ENCODE measurements at places on chromosomes 1 and 21. TPM values are rescaled to one million over a fixed set of nuclear protein-coding genes. Genes with fewer than 3 reads are reported as not detected.

DNA sequence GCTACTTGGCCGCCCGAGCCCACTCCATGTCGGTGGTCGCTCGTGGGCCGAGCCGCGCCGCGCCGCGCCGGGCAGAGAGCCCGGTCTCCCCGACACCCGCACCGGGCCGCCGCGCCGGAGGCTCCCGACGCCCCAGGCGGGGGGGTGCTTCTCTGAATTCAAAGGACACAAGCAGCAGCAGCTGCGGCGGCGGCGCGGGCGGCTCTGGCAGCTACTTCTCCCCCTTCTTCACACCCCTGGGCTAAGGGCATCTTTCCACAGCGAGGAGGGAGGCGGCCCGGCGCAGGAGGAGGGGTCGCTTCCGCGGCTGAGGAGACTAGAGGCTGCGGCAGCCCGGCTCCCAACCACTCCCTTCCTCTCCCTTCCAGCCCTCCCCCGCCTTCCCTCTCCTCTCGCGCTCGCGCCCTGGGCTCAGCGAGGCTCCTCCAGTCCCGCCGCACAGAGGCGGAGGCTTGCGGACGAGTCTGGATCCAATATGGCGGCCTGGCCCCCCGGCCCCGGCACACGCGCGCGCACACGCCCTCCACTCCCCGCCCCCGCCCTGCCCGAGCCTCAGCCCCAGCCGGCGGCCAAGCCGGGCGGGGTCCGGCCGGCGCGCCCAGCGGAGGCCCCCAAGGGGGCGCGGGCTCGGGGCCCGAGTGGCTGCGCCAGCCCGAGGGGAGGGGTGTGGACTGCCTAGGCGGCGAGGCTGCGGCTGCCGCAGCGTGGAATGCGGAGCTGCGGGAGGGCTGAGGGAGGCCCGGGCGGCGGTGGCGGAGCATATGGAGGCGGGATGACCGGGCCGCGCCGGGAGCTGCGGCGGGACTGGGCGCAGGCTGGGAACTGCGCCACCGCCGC is at the start of gene CDC42BPA:
Gene CDC42BPA (minus strand): TSS at position 477 of the 837 bp plus-strand sequence. CDS start 1,310 bp downstream, outside the sequence.
- no peak for DNase-seq

C1orf116 gene
- 0.03 TPM for total RNA-seq

GRCh38 chr1:161071886-161072371 is 2.2 kb upstream of the ARHGAP30 start:
- peak; percentile 37 for DNase-seq

DNA sequence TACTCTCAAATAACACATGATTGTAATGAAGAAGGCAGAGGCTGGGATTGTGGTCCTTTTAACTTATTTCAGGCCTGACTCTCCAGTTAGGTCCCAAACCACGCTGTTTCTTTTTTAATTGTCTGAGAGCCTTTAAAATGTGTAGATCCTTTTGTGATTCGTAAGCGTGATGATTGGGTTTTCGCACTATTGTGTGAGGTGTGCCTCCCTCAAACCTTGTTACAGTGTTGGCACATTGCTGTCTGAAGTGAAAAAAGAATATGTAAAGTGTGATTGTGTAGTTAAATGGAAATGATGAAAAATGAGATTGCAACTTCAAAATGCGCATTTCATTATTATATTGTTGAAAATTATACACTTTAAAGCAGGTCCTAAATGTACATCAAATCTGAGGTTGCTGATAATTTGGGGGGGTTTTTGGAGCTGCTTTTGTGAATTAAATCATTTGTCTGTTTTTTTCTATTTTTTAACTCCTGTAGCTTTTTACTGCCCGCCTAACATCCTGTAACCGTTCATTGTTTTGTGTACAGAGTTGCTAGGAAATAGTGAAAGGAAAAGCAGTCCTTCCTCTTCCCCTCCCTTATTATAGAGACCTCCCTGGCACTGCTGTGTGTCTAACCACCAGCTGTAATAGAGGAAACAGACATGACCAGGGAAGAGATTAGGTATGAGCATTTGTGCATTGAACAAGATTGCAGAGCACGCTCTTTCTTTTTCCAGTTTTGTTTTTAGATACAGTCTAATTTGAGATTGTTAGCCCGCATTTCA is 43.3 kb downstream of the IARS2 start:
- no peak for DNase-seq

LAMB3 gene
- 0.38 TPM for total RNA-seq

DNA sequence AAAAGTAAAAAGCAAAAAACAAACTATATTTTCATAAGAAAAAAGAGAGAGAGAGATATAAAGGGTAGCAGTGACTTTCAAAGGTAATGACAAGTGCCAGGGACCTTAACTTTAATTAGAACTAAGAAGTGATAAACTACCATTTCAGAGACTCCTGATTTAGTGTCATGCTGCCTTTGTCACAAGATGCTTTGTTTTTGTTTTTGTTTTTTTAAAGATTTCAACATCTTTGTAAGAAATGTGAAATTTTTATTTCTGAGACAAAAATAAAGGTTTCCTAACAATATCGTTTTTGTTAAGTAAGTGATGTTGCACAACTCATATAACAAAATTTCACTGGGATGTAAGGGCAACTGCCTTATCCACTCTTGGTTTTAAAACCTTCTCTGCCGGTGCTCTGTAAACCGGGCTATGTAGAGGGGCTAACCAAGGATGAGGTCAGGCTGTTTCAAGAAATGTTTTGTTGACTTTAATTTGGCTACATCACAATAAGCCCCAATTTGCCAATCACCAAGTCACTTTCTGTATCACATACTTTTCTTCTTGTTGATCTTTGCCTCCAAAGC is 35.2 kb upstream of the SYT2 start:
- DNase-seq: no peak

- DNase-seq: no peak
Observed at GRCh38 chr1:116492358-116492811, 78.4 kb downstream of the CD58 start.

- no peak for DNase-seq
Observed at GRCh38 chr1:21534674-21535378, 25.6 kb downstream of the ALPL start.

KCNK1 gene
- total RNA-seq: 3.1 TPM

DYRK3 gene
- total RNA-seq: 5.3 TPM

PLEKHG5 gene
- 1.2 TPM for total RNA-seq

MCL1 gene
- 236 TPM for total RNA-seq

DNA sequence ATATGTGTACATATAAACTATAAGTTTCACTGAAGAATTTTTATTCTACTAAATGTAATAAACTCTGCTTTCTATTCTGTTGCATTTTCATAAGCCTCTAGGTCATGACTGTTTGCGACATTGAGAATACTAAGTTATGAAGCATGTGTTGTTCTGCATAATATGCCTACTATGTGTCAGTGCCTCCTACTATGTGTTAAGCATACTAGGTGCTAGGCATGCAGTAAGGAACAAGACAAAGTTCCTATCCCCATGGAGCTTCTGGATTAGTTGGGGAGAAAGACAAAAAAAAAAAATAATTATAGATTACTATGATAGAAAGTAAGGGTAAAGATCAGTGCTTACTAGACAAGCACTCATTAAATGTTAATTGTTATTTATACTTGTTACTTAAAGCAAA is 1.3 kb downstream of the SDCCAG8 start:
- DNase-seq: no peak

DNA sequence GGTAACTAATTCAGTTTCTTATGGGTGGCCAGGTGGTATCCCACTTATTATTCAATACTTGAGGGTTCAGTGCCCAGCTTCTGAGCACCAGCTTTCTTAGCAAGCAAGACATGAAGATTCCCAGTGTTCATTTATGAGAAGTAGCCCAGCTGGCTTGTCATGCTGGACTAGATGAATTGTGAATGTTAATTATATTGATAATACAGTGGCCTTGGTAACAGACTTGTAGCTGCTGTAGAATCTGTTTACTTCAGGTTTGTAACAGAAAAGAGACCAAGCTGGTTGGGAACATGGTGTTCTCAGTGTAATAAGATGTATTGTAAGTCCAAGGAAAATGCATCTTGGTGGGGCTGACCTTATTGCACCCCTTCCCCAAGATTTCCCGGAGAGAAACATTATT is 10.1 kb downstream of the AHCYL1 start:
- no peak for DNase-seq

GRCh38 chr1:164265232-164265631 is 293.8 kb upstream of the PBX1 start:
- no peak for DNase-seq

LCE6A gene
- total RNA-seq: not detected

DNA sequence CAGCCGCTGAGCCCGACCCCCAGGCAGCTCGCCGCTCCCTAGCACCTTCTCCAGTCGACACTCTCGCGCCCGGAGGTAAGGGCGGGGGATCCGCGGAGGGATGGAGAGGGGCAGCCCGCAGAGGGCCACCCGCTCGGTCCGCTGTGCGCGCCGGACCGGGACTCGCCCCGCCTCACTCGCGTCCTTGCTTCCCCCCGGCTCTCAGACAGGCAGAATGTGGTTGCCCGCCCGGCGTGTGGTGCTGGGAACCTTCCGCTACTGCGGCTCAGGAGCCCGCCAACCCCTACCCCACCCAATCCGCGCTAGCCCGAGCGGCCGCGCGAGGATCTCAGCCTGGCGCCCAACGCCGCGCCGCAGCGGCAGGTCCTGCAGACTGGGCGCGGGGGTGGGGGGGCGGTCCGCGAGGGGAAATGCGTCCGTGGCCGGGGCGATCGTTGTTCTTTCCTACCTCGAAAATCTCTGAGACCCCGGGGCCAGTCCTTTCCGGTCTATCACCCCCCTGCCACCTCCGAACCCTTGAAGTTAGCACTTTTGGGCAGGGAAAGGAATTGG is 404 bp downstream of the LRRC8C start:
- DNase-seq: peak; percentile 44

DNA sequence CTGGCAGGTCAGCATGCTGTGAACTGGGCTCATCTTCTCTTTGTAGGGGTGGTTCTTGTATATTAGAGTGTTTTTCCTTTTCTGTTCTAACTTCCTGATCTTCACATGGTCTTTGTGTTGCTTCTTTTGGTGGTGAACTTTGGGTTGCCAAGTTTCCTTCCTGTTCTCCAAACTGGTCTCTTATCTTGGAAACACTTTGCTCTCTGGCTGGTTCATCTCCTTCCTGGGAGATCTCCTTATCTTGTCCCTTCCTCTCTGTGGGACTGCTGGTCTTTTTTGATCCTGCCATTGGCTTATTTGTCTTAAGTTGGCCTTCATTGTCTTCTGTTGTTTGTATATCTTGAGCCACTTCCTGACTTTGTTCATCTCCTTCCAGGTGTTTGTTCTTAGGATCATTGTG is 2.1 kb downstream of the TCHHL1 start:
- DNase-seq: no peak

DNA sequence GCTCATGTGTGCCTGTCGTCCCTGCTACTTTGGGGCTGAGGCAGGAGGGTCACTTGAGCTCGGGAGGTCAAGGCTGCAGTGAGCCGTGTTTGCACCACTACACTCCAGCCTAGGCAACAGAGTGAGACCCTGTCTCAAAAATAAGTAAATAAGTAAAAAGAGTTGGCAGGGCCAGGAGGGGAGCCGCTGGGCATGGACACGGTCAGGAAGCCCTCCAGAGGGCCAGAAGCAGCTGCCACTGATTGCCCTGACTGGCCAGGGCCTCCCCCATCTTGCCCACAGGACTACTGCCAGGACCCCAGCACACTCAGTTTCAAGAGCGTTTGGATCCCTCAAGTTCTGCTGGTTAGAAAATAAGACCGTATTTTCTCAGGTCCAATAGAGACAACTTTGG is 112.2 kb upstream of the IPO9 start:
- DNase-seq: no peak

GRCh38 chr1:216331211-216331610 is 92.0 kb downstream of the USH2A start:
- no peak for DNase-seq

DNA sequence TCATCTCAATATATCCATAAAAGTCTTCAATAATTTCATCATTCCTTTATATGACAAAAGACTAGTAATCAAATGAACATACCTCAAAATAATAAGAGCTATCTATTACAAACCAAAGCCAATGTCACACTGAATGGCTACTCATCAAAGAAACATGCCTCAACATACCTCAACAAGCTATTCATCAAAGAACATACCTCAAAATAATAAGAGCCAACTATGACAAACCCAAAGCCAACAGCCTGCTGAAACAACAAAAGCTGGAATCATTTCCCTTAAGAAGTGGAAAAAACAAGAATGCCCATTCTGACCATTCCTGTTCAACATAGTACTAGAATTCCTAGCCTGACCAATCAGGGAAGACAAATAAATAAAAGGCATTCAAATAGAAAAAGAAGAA is 1373.7 kb downstream of the BRINP3 start:
- no peak for DNase-seq

PLA2G2D gene
- not detected for total RNA-seq

GRCh38 chr21:25691976-25692375 is 42.7 kb downstream of the ATP5PF start:
- no peak for DNase-seq

DNA sequence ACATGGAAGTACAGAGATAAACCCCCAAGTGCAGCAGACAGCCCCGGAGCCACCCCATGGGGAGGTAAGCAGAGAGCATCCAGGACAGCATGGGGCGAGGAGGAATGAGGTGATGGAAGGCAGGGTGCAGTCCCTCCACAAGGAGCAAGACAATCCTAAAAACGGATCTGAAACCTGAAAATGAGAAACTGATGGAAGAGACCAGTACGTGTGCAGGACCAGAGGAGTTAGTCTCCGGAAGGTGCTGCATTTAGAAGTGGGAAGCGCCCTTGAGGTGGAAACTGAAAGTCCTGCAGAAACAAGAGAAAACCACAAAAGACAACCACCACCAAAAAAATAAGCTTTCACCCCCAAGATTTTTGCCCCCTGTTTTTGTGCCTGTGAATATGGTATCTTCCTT is 17.4 kb upstream of the DDOST start:
- no peak for DNase-seq

GRCh38 chr1:166933633-166934032 is 41.7 kb downstream of the ILDR2 start:
- no peak for DNase-seq

DNA sequence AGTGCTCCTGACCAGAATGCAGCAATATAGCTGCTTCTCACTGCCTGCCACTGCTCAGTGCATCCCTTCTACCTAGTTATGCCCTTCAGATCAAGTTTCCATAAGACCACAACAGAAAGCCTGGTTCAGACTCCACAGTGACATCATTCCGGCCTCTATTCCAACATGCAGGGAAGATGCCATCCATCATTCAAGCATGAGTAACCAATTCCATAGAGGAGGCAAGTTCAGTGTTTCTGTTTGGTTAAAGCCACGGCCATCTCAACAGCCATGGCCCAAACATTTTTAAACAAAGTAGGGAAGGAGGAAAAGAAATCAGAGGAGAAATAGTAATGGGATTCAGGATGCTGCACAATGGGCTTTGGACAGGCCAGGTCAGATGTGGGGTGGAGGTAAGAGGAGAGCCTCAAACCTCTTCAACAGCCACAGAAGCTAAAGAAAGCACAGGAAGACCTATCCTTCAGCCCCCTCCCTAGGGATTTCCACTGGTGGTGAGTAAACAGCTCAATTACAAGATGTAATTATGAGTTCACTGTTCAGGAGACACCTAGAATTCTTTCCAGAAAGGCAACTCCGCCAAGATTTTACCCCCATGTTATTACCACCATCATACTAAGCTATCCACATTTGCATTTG is 484.9 kb downstream of the SETD4 start:
- DNase-seq: no peak

DNA sequence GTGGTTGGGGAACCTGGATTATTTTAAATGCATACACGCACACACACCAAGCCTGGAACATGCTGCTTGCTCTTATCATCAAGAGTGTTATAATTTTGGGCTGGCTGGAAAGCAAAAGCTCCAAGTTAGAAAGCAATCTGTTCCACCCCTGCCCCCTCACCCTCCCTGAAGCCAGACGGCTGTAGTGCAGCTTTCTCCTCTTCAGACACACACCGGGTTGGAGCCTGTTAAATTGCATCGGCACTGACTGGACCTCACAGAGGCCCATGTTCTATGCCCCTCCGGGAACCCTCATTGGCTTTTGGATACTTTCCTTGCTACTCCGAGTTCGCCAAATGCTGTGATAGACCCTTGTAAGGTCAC is 90.6 kb upstream of the KCNJ15 start:
- DNase-seq: no peak

All from activated T-cell treated with anti-CD3 and anti-CD28 coated beads, Interleukin-2, amount 50 U/mL, for 4 hours (primary cell).